ENCODE measurements at places on chromosomes 6 and 20. TPM values are rescaled to one million over a fixed set of nuclear protein-coding genes. Genes with fewer than 3 reads are reported as not detected.

- no peak for DNase-seq
These were observed 621.0 kb downstream of the PKHD1 start for GRCh38 chr6:51466427-51466826.

- peak; percentile 22 for DNase-seq
These were observed 46.3 kb downstream of the MCM8 start for GRCh38 chr20:5996765-5997164.

DNA sequence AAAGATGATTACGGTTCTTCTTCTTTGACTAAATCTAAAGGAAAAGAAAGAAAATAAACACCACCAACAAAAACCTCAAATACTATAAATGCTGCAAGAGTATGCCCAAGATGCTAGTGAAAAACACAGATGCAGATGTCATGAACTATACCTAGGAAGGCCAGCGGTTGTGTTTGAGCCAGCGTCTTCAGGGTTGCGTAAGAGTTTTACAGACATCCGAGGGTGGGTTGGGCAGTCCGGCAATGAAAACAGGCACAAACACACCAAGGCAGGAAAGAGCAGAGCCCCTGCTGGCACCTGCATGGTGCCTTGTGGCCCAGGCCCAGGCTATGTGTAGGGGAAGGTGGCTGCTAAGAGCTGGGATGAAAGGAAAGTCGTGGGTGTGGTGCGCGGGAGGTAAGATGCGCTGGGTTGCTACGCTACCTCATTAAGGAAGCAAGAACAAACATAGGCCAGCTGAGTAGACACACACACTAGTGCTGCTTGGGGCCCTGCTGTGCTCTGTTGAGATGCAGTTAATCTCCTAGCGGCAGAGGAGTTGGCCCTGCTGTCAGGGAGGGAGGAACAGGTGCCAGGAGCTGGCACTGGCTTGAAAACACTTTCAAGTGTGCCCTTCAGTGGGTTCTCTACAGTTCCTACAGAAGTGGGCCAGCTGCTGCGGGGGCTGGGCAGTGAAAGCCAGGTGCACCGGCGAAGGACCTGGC, 170.2 kb upstream of the PLN start:
- no peak for DNase-seq

DNA sequence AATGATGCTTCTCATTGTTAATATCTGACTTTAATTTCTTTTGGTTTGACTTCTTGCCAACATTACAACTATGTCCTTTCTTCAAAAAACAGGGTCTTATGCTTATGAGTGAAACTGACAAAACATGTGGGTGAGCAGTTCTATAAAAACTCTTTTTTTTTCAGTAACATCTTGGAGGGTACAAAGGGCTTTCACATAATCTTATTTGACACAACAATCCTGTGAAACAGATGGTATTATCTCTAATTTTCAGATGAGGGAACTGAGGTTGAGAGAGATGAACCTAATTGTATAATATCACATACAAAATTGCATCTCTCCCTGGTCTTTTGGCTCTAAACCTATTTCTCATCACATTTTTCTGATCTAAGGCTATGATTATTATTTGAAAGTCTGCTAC, 38.3 kb downstream of the MAPK14 start:
- no peak for DNase-seq

- DNase-seq: no peak
These were observed 586.6 kb downstream of the KIF16B start for GRCh38 chr20:15986690-15987089.

- DNase-seq: no peak
These were observed 12.5 kb downstream of the JAG1 start for GRCh38 chr20:10661261-10661660.

DNA sequence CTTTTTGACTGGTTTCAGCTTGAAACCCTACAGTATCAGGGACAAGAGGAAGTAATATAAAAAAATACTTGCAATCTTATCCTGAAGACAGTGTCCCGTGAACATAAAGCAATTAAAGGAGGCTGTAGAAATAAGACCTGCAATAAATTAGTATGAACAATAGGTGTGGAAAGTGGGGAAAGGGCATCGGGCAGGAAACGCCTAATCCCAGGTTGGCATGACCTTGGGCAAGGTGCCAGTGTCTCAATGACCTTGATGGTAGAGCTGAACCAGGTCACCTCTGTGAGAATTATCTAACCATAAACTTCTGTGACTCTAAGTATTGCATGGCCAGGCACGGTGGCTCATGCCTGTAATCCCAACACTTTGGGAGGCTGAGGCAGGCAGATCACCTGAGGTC, 115.2 kb downstream of the LY86 start:
- DNase-seq: peak; percentile 96

DNA sequence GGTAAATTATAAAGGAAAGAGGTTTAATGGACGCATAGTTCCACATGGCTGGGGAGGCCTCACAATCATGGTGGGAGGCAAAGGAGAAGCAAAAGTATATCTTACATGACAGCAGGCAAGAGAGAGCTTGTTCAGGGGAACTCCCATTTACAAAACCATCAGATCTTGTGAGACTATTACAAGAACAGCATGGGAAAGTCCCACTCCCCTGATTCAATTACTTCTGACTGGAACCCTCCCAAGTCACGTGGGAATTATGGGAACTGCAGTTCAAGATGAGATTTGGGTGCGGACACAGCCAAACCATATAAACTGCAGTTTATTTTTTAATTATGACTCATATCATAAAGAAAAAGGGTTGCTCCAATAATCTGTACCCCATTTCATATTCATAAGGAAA, 22.3 kb upstream of the HLA-DQA2 start:
- no peak for DNase-seq

- no peak for DNase-seq
These were observed 627.5 kb downstream of the PRKN start for GRCh38 chr6:162100096-162100495.

GRCh38 chr6:43290339-43290904, 7.6 kb upstream of the SLC22A7 start:
- no peak for DNase-seq

DNA sequence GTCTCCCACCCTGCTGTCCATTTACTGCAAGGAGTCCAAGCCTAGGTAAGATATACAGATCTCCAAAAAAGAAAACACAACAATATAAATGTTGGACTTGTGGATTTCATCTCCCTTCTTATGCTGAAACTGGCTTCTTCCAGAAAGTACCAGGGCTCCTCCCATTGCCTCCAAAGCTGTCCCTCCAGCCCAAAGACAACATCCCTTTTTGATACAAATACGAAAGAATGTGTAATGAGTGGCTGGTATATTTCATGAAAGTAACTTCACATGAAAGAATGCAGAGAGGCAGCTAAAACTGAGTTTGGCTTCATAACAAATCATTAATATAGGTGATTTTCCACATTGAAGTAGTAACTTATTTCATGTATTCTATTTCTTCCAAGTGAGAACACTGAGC, 7.9 kb downstream of the MAFB start:
- DNase-seq: no peak

DNA sequence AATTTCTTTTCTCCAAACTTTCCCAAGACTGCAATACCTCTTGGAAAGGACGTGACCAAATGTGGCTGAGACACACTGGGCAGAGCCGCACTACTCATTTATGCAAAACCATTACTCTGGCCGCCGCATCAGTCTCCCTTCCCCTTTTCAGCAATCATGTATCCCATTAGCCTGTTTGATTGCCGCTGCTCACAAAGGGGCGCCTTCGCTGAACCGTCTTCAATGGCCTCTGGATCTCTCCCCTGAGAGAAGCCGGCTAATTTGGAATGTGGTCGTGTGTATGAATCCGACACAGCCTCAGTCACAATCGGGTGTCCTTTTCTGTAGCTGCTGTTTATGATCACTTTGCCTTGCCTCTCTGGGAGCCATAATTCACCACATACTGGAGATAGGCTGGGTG, 361.1 kb downstream of the ZFAND3 start:
- DNase-seq: no peak

DNA sequence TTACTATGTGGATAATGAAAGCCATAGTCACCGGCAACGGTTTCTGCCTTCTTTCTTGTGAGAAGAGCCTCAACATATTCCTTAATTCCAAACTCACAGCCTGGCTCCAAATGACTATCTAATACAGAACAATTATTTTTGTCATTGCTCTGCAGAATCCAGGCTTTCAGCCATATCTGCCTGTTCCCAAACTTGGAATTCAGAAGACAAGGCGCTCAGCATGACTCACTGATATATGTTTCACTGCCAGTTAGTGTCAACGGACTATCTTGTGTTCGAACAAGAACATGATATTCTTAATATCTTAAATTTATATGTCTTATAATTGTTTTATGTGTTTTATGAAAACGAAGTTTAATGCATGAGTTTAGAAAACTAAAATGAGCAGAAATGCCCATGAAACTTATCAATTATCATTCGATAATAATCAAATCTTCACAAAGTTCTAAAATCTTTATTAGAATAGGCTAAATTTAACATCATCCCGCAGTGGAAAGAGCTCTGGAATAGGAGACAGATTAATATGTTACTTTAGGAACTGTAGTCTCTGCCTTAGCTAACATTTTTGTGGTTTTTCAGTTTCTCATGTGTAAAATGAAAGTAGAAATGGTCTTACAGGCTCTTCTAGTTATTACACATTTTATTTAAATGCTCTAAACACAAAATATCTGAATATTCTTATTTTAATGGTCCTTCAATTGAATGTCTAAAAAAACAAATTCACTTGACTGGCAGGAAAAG, 669.3 kb upstream of the GJE1 start:
- no peak for DNase-seq

DNA sequence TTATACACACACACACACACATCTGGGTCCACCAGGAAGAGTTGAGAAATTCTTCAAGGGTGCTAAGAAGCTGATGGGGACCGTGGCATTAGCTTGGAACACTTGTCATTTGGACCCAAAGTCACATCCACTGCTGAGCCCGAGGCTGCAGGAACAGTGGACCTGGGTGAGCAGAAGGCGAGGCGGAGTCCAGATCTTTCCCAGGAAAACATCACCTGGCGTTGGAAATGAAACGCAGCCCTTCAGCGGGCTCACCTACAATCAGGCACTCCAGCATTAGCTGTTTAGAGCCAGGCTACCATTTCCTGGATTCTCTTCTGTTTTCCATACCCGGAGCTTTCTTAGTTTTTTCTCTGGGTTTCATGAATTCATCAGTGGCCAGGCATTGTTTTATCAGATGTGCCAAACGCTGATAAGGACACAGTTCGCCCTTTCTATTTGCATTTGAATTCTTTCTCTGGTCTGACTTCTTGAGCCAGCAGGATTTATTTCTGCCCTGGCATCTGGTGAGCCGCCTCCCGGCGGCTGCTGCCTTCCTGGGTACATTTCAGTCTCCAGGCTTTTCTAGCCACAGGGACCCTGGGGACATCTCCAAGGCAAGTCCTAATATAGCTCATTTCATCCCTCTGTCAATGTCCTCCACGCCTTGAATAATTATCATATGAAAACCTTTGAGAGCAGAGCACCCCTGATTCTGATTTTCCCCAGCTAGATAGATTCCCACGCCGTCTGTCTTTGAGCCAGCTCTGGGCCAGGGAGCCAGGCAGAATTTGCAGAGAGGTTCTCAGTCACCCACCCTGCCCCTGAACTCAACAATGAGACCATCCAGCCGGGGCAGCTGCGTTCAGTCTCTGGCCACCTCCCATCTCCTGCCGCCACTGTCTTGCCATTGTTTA, 170.9 kb downstream of the TTLL2 start:
- DNase-seq: no peak

GRCh38 chr20:17463711-17464110, 67.5 kb downstream of the BFSP1 start:
- DNase-seq: no peak

The RIOK1 gene
- 66.5 TPM for total RNA-seq

The LIME1 gene
- 24.4 TPM for total RNA-seq

The DYNLT2 gene
- total RNA-seq: 4.3 TPM

The CALHM6 gene
- total RNA-seq: not detected

The FHL5 gene
- total RNA-seq: 4.6 TPM

The EPPIN gene
- total RNA-seq: not detected

The HLA-DOA gene
- total RNA-seq: 7.9 TPM

The BANF2 gene
- not detected for total RNA-seq
